KBM-7 (cell line): ENCODE measurements at places on chromosomes 5 and 9.

- DNase-seq = no peak
Measured at GRCh38 chr5:139513852-139514485, 31.4 kb upstream of the STING1 start.

DNA sequence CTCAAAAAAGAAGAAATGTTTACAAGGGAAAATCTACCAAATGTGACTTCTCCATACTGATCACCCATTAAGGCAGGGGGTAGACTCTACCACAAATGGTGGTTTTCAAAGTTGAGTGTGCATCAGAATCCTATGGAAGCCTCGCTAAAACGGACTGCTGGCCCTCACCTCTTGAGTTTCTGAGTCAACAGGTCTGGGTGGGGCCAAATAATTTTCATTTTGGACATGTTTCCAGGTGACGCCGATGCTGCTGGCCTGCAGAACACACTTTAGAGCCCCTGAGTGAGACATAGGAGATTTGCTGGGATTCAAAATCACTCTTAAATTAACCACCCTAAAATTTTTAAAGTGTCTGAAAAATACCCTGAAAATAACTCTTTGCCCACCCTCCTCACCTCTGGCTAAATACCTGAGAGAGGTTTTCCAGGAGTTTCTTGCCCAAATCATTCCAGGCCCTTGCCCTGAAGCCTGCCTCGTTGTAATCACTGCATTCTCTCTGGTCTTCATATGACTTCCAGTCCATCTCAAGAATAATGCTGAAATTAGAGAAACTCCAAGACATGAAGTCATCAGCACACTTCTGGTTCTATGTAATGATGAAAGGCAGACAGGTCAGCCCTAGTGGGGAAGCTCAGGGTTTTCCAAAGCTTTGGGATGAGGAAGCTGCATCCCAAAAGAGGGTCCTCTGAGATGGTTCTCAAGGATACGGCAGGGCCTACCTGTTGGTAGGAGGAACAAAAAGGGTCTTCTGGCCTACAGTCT is 18.2 kb downstream of the C9orf152 start:
- no peak for DNase-seq

DNA sequence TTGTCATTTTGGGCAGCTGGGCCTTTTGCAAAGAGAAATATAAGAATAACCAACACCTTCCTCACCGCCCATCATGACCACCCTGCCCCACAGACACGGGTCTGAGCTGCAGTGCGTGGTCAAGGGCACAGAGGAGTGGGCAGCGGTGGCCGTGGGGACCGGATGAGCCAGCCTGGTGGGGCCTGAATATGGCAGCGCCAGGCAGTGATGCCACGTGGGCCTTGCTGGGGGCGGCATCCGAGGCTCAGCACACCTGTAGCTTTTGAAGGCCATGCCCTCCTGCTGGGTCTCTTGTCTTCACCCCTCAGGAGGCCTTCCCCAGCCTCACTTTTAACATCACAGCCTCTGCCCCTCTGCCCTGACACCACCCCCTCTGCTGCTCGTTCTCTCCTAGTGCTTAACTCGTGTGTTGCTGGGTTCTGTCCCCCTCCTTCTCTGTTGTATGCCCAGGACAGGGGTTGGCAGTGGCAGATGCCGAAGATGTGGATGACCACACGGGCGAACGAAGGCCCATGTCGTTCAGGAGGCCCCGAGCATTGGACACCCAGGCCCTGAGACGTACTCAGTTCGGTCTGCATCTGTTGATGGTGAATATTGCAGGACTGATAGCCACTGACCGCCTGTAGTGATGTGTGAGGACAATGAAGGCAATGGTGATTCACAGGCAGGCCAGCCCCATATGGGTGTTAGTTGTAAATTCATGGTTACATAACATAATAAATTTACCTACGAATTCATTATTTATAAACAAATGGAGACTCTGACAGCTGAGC is 46.0 kb downstream of the AHRR start:
- no peak for DNase-seq

DNA sequence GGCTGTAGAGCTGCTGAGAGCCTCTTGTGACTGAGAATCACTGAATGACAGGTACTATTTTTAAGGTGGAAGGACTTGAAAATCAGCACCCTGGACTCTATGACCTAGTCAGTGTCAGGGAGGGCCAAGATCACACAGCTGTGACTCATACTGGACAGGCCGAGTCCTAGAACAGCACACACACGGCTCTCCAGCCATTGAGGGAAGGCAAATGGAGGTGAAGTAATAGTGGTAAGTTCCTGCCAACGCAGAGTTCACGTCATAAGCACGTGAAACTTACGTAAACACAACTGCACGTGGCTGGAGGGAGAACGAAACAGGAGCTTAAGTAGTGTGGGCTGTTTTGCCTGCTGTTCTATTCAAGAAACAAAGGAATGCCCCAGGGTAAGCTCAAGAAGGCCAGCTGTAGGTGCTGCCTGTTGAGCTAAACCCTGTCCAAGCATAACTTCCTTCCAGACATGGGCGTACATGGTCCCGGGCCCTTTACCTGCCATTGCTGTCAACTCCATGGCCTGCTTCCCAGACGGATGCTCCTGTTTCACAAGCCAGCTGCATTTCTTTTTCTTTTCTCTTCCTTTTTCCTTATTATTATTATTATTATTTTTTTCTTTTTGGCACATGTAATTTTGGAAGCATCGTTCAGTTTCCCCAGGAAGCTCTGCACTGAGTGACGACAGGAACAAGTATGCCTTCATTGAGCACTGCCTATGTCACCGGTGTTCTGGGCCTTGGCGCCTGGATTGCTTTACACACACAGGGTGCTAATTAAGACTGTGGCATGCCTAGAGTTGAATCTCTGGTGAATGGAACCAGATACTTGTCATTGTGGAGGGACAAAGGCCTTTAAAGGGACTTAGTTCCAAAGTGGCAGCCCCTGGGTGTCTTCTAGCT is 10.2 kb upstream of the LCP2 start:
- DNase-seq = no peak

DNA sequence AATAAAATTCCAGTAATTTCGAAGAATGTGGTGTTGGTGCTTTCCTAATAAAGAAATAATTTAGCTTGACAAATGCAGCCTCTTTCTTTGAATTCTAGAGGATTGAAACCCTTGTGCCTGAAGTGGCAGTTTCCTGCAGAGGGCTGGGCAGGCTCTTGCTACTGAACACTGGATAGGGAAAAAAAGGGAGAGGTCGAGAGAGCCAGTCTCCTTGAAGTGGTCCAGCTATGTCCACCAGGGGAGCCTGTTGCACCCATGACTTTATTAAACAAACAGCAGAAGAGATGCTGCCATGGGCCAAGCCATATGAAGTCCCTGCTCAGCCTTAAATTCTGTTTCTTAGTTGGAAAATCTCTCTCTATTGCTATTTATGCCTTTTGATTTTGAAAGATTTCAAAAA is 178.4 kb downstream of the SMARCA2 start:
- DNase-seq = no peak

- DNase-seq = peak; percentile 47
Measured at GRCh38 chr5:133240425-133241091, 188.7 kb downstream of the HSPA4 start.

- DNase-seq = peak; percentile 38
Measured at GRCh38 chr5:172453206-172453985, 929 bp downstream of the SH3PXD2B start.
